ENCODE measurements at places on chromosomes 5 and 9.

DNA sequence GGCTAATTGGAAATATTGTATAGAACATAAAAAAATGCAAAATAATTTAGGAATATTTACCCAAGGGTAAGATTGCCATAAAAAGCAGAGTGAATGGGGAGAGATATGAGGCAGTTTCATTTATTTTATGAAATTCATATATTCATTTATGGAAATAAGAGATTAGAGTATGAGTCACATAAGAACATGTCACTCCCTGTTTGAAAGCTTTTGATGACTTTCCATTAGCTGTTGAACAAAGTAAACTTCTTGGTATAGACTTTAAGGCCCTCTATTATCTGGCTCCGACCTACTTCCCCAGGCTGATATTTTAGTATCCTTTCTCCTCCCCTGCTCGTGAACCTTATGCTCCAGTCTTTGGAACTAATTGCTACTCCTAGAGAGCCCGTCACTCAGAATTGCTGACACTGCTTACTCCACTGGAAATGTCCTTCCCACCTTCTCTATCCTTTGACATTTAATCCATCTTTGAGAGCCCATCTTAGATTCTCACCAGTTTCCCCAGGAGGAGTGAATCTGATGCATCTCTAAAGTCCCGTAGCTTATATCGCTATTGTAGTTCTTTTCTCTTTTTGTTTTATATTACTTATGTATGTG lies 8.9 kb upstream of the ACTBL2 start:
- DNase-seq: no peak

DNA sequence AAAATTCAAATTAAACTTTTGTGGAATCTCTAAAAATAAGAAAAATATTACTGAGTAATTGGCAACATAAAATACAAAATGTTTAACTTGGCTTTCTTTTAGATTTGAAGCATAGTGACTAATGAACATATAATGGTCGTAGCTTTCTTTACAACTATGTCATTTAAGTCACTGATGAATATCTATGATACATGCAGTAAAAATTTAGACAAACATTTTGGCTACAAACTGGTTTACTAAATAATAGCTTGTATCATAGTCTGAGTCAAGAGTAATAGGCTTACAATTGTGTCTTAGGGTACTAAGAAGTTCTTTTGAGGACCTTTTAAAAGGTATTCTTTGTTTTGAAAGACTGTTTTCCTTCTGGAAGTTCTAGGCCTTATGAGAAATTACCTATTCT lies 2.0 kb upstream of the APC start:
- DNase-seq: no peak

DNA sequence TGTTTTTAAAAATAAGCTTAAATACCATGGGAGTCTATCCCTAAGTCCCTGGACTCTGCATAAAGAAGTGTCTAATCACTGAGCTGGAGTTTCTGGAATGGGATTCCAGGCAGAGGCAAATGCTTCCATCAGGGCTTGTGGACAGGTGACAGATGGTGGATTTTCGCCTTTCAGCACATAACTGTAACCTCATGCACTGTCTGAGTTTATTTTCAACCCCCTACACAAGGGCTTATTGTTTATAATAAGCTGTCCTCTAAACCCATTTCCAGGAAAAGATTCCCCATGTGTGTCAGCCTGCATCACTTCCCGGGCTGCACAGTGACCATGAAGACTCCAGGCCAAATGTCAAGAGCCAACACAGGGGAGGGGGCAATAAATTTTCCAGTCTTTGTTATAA lies 264.0 kb downstream of the PIK3R1 start:
- no peak for DNase-seq

DNA sequence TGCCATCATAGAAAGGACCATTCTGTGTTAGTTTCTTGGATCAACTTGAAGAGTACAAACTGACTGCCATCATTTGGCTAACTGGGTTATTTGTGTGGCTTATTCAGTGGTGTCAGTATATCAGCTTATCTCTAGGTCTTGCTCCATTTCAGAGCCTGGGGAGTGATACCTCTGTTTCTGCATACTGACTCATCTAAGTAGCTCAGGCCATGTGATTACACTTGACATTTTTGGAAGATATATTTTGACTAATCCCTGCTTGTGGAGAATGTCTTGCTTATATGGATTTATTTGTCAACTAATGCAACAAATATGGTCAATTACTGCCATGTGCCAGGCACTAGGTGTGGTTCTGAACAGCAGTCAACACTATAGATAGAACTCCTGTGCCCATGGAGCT lies 311.7 kb downstream of the YTHDC2 start:
- no peak for DNase-seq

- no peak for DNase-seq
Observed at GRCh38 chr5:110362261-110362660, 364.2 kb downstream of the TMEM232 start.

All from NCI-H345 (cell line).